ENCODE measurements at places on chromosomes 7 and 10.

DNA sequence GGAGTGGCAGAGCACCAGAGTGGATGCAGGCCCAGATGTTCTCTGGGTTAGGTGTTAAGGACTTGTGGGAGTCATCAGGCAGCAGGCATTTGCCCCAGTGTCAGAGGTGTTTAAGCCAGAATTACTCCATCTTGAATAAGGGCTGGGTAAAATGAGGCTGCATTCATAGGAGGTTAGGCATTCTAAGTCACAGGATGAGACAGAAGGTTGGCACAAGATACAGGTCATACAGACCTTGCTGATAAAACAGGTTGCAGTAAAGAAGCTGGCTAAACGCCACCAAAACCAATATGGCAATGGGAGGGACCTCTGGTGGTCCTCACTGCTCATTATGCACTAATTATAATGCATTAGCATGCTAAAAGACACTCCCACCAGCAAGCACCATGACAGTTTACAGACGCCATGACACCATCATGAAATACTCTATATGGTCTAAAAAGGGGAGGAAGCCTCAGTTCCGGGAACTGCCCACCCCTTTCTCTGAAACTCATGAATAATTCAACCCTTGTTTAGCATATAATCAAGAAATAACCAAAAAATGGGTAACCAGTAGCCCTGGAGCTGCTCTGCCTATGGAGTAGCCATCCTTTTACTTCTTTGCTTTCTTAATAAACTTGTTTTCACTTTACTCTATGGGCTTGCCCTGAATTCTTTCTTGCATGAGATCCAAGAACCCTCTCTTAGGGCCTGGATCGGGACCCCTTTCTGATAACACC lies 882 bp upstream of the LRRC61 start:
- no peak for DNase-seq

DNA sequence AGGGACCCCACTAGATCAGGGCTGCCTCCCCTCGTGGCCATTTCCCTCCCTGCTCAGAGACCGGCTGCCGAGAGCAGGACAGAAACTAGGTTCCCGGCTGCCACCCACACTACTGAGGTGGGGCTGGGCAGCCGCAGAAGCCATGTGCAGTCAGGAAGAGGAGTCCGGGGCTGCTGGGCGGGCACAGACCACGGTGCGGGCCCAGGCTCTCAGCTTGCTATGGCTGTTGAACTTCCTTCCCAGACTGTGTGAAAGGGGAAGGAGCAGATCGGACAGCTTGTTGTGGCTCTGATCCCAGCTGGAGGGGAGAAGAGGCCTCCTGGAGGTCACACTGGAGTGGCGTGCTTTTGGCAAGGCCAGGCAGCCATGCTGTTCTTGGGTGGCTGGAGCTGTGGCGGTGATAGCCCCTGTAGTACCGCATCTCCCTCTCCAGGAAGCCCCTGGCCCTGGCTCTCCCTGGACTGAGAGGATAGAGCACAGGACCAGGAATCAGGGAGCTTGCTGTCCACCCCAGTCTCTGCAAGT lies 56.8 kb downstream of the HK1 start:
- DNase-seq, result no peak

DNA sequence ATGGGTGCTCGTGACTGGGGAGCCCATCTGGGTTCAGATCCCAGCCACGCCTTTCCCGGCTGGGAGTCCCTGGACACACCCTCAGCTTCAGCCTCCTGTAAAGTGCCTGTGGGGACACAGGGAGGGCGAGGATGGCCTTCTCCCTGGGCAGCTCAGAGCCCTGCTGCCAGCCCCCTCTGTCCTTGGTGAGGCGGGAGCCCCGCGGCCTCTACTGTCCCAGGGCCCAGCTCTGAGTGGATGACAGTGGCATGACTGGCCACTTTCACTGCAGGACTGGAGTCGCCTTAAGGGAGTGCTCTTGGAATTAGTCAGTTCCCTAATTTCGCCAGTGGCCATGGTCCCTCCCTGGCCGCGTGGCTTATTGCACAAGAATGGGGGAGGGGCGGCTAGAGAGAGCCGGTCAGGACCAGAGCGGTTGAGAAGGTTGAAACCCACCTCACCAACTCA lies 4.6 kb downstream of the BRI3 start:
- DNase-seq, result peak; percentile 87

DNA sequence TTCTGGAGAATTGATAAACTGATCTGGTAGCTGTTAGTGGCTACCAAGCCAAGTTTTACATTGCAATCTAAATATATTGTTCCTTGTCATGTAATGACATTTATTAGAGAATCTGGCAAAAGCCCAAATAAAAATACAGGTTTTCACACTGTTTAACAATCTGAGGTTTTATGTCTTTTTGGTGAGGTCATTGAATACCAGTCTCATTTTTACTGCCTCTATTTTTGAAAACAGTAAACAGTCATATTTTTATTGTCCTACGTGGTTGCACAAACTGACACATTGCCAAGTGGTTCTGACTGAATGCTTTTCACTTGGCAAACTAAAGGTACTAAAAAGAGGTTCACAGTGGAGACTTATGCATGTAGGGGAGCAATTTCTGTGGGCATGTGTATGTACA lies 157.5 kb downstream of the PRKG1 start:
- DNase-seq, result no peak

DNA sequence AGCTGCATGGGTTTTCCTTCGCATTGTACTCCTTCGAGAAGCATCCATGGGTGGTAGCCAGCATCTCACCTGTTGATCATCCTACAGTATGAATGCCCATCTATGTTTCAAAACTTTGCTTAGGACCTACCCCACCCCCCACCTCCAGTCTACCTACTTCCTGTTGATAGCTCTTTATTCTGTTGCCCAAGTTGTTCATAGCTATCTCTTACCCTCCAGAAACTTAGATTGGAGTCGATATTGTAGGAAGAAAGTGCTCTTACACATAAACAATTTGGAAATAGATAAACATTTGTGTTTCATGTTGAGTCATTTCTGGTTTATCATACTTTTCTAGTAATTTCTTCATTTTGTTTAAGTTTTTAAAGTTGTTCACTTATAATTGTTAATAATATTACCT lies 90.1 kb downstream of the FAS start:
- no peak for DNase-seq

GRCh38 chr10:94193466-94193924 lies 169.2 kb downstream of the NOC3L start:
- peak; percentile 58 for DNase-seq

GRCh38 chr7:45196374-45196773 lies 38.8 kb downstream of the RAMP3 start:
- no peak for DNase-seq

DNA sequence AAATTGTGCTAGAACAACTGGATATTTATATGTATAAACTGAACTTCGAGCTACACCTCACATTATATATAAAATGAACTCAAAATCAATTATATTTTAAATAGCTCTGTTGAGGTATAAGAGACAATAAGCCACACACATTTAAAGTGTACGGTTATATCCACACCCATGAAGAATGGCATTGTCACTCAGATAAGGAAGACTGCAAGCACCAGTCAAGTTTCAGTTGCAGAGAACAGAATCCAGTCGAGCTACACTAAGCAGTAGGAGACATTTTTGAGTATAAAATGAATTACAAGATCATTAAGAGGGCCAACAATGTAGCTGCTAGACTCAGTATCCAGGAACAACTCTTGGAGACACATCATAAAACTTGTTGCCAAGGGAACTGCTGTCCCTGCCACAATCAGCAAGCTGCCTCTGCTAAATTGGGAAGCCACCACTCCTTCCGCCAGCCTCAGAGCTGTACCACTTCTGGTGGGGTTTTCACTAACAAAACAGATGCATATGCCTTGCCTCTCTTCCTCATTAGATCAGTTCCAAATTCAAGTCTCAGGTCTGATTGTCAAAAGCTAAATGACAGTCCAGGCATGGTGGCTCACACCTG lies 19.6 kb upstream of the GPNMB start:
- DNase-seq, result no peak

DNA sequence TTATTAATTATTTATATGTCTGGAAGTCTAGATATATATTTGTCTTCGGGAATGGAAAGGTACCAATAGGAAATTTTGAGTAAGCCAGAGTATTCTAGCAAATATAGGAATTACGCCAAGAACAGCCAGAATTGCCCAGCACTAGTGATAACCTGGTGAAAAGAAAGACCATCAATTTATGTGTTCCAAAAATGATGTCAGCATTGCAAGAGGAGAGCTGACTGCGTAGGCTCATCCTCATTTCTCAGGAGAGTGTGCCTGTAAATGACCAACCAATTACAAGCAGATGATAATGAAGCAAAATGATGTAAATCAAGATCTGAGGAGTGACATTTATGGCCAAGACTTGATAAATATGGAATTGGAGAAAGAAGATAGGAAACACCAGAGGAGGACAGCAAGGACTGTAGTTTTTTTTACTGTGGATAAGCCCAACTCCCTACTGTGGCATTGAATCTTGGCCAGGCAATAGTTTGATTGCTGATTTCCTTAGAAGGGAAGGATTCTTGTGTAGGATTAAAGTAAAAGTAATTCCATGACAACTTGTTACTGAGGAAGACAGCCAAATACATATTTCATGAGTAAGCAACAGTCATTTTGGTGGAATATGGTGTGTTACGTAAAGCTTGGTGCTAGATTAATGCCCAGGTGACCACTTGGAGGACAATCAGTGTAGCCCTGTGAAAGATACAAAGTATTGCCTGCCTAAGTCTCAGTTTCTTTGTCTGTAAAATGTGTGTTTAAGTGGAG lies 590.8 kb downstream of the AUTS2 start:
- DNase-seq, result no peak

- DNase-seq, result no peak
These were observed 97.2 kb downstream of the FRMD4A start for GRCh38 chr10:14233566-14233965.

GRCh38 chr10:50992972-50993766 lies 81.1 kb upstream of the PRKG1 start:
- no peak for DNase-seq

DNA sequence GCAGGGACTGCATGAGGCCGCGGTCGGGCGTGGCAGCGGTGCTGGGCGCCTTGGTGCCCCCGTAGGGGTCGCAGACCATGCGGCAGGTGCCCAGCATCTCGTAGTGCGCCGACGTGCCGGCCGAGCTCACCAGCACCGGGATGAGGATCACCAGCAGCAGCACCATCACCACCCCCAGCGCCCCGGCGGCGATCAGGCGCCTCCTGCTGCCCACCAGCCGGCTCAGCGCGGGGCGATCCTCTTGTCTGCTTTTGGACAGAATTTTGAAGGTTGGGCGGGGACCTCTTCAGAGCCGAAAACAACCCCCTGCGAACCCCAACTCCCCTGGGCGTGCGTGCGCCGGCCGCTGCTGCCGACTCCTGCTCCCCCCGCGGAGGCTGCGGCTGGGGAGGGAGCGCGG lies 779 bp downstream of the C1QL3 start:
- DNase-seq, result no peak

- DNase-seq, result peak; percentile 98
These were observed 186.2 kb downstream of the REEP3 start for GRCh38 chr10:63707254-63707910.

- DNase-seq, result peak; percentile 50
These were observed 130.4 kb upstream of the GHITM start for GRCh38 chr10:84008878-84009277.

DNA sequence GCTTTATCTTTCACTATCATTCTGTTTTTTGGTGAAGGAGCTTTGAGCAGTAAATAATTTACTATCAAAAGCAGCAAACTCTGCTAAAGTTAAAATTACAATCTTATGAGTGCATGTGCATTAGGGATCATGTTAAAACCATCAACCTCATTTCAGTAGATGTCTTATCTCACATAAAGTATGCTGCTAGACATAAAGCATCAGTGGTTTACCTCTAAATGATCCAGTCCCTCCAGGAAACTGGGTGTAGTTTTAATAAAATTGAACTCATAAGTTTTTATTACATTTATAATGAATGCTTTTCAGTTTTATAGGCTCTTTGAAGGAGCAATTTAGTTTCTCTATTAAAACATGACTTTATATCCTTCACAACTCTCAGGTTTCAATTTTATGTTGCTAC lies 108.7 kb downstream of the LRRN3 start:
- no peak for DNase-seq

GRCh38 chr10:68625316-68625921 lies 65.3 kb downstream of the TET1 start:
- DNase-seq, result no peak

DNA sequence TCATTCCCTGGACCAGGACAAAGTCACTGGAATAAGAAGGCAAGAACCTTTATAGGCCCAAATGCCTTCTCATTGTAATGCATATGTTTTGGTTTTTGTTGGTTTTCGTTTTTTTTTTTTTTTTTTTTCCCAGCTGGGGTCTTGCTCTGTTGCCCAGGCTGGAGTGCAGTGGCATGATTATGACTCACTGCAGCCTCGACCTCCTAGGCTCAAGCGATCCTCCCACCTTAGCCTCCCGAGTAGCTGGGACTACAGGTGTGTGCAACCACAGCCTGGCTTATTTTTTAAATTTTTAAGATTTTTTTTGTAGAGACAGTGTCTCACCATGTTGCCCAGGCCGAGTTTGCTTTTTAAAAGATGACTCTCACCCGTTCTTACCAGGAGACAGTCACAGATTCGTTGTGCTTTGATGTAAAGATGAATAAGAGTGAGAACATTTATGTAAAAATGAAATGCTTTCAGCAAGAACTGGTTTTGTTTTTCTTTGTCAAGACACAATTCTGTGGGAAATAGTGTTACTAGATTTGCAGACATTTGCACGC lies 7.6 kb downstream of the IQCE start:
- no peak for DNase-seq

- DNase-seq, result no peak
These were observed 195.3 kb downstream of the BMPER start for GRCh38 chr7:34100661-34101060.

GRCh38 chr7:27994639-27995038 lies 186.0 kb downstream of the JAZF1 start:
- DNase-seq, result peak; percentile 29

- no peak for DNase-seq
These were observed 54.7 kb upstream of the EBF3 start for GRCh38 chr10:130018730-130019185.

DNA sequence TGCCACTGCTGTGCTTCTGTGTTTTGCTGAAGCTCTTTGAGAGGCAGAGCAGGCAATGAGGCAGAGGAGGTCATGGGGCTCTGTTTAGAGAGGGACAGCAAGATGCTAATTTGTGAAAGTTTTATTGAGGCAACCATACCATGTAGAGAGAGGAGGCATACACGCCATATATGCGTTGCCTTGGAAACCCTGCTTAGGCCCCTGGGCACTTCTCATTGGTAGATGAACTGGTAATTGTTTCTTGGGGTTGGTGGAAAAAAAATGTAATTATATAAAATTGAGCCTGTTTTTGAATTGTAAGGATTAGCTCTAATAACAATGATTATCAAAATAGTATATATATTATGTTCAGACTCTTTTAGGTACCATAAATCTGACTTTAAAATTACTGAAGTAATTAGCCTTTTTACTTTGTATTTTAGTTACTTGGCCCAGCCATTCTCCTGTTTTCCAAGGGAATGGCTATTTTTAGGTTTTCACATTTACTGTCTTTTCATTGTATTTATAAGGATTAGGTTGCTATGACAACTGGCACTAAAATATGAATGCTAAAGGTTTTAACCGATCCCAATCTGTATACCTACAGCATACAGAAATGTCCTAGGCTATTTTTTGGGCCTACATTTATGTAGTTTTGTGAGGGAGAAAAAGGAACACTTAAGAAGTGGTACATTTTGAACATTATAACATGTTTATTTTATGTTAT lies 52.4 kb downstream of the BZW2 start:
- DNase-seq, result no peak

GRCh38 chr10:33746836-33747268 lies 412.4 kb upstream of the NRP1 start:
- no peak for DNase-seq
